ENCODE measurements at places on chromosomes 2 and 18.
A peak's percentile ranks its signal among the peaks of the same experiment; 100 is the strongest.

DNA sequence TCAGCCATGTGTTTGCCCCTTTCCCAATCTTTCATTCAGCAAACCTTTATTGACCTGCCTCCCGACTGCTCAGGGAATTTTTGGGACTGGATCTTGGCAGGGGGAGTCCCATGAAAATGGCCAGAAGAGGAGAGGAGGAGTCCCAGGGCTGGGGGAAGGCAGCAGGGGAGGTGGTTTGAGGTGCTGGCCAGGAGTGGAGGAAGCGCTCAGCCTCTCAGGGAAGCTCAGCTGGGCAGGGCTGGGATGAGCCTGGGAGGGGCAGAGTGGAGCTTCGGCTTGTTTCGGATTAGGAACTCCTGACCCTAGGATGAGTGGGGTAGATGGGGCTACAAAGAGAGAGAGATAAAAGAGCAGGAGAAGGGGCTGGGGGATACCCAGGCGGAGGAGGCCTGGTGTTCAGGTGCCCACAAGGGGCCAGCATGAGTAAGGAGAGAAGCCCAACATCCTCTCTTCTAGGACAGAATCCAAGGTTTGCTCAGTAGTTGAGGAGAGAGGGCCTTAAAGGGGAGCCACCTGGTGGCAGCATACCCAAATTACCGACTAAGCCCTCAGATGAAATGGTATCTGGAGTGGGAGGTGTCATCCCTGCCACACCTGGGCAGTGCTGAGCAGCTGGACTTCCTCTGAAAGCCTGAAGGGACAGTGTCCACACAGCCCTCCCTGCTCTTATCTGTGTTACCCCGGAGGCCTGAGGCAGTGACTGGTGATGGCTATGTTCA lies 91.1 kb downstream of the INHBB start:
- peak; percentile 10 for DNase-seq

DNA sequence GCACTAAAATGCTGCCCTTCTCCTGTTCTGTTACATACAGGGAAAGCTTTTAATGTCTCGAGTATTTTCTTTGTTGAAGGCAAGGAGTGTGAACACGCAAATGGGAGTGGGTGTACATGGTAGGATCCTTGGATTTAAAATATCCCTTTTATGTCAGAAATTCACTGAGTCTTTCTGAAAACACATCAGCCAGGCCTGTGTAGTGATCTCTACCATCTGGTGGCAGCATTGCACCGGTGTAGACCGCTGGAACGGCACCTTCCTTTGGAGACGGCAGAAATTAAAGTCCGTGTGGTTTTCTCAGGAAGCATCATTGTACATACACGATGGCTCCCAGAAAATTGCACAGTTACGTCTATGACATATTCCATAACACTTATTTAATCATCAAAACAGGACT lies 515.8 kb downstream of the GALR1 start:
- no peak for DNase-seq

GRCh38 chr18:33914399-33914798 lies 310.3 kb downstream of the NOL4 start:
- DNase-seq, result no peak

DNA sequence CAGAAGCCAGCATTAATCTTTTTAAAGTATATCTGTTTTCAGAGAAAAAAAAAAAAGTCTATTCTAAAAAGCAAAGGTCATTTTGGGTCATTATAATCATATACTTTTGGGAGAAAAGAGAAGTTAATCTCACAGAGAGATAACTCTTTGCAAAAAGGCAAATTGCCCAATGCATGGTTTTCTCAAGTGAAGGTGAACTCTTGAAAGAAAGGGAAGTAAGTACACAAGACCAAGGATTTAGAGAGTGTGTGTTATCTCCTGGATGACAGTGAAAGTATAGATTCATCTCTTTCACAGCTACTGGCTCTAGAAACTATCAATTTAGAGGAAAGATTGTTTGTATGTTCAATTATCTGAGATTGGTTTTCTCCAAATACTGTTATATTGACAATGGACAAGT lies 151.4 kb downstream of the CD8B2 start:
- DNase-seq, result no peak

GRCh38 chr2:85181844-85182456 lies 48.8 kb downstream of the TCF7L1 start:
- DNase-seq, result no peak

Measured in CD4-positive, alpha-beta T cell treated with Interleukin-17A for 4 hours (primary cell).